Progenitor cell of endocrine pancreas (in vitro differentiated cells): ENCODE measurements at places on chromosomes 6 and 20. TPM values are rescaled to one million over a fixed set of nuclear protein-coding genes. Genes with fewer than 3 reads are reported as not detected.
A peak's percentile ranks its signal among the peaks of the same experiment; 100 is the strongest.

C20orf204 gene
- 3.3 and 3.4 TPM in 2 replicates for total RNA-seq

SEMG1 gene
- total RNA-seq = not detected in 2 replicates

DNA sequence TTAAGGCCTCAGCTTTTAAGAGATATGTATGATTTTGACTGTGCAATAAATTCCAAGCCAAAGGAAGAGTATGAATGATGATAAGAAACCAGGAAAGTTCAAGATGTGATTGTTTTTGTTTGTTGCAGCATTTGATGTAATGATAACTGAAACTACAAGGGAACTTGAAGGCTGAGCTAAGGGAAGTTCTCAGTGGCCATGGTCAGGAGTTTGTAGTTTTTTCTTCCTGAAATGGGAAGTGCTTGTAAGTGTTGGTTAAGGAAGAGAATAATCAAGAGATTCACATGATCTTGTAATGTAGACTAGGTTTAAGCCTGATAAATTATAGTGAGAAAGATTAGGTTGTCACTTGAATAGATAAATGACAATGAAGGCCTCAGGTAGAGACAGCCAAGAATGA, 53.4 kb downstream of the PTCHD4 start:
- no peak overlapping the region for H3K27ac ChIP-seq
- H3K27me3 ChIP-seq = no peaks in the 10 kb centered on the region
- H3K36me3 ChIP-seq = no peaks in the 10 kb centered on the region
- no peak overlapping the region for H3K4me3 ChIP-seq
- H3K4me1 ChIP-seq = no peaks in the 10 kb centered on the region
- no peak for DNase-seq

GRCh38 chr20:1724901-1725300, 67.3 kb upstream of the SIRPG start:
- no peaks in the 10 kb centered on the region for H3K36me3 ChIP-seq
- DNase-seq = no peak
- H3K4me3 ChIP-seq = no peak overlapping the region
- no peak overlapping the region for H3K27ac ChIP-seq
- peaks cover 4% of the 10 kb centered on the region for H3K27me3 ChIP-seq

GRCh38 chr20:16701296-16701695, 28.5 kb upstream of the SNRPB2 start:
- H3K4me1 ChIP-seq = no peaks in the 10 kb centered on the region
- H3K27ac ChIP-seq = no peak overlapping the region
- no peaks in the 10 kb centered on the region for H3K27me3 ChIP-seq
- H3K36me3 ChIP-seq = no peaks in the 10 kb centered on the region
- no peak for DNase-seq

DNA sequence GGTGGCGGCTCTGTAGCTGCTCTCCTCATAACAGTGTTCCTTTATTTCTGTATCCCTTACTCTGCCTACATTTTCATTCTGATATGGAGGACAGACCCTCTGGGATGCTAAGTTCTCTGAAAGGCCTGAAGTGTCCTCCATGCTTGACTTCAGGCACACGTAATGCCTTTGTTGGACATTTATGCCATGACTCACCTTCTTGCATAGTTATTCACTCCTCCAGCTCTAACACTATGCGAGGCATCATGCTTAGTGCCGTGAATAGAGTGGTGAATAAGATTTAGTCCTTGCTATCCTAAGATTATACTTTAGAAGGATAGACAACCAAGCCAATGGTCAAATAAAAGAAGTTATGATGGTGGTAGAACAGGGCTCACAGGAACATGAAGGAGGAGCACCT, 760.9 kb upstream of the FLRT3 start:
- no peak overlapping the region for H3K4me3 ChIP-seq
- no peaks in the 10 kb centered on the region for H3K27me3 ChIP-seq
- no peak for DNase-seq
- no peak overlapping the region for H3K27ac ChIP-seq
- no peaks in the 10 kb centered on the region for H3K4me1 ChIP-seq

- peaks cover 9% of the 10 kb centered on the region for H3K27me3 ChIP-seq
- H3K36me3 ChIP-seq = peaks cover 3% of the 10 kb centered on the region
- no peak for DNase-seq
- H3K4me3 ChIP-seq = peak overlapping the region; percentile 51
Measured at GRCh38 chr6:157424491-157425020, 43.6 kb downstream of the ZDHHC14 start.

DNA sequence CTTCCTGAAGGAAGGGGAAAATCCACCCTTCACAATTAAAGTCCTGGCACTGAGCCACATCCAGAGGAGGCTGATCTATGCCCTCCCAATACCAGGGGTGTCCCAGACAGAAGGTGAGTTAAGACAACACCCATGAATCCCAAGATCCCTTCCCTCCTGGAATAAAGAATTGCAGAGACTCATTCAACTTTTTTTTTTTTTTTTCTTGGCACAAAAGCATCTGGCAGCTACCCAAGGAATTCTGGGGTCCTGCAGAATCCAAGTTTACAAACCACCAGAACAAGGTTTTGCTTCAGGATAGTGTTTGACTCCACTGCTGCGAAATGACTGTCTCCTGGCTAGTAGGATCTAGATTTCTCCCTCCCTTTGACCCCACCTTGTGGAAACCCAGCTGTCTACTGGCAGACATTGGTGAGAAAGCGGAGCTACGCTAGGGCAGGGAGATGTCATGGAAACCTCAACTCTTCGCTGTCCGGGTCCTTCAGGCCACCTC, 37.4 kb downstream of the JAG1 start:
- H3K4me3 ChIP-seq = no peak overlapping the region
- peaks cover 28% of the 10 kb centered on the region for H3K36me3 ChIP-seq
- peaks cover 11% of the 10 kb centered on the region for H3K4me1 ChIP-seq
- no peaks in the 10 kb centered on the region for H3K27me3 ChIP-seq
- DNase-seq = no peak

DNA sequence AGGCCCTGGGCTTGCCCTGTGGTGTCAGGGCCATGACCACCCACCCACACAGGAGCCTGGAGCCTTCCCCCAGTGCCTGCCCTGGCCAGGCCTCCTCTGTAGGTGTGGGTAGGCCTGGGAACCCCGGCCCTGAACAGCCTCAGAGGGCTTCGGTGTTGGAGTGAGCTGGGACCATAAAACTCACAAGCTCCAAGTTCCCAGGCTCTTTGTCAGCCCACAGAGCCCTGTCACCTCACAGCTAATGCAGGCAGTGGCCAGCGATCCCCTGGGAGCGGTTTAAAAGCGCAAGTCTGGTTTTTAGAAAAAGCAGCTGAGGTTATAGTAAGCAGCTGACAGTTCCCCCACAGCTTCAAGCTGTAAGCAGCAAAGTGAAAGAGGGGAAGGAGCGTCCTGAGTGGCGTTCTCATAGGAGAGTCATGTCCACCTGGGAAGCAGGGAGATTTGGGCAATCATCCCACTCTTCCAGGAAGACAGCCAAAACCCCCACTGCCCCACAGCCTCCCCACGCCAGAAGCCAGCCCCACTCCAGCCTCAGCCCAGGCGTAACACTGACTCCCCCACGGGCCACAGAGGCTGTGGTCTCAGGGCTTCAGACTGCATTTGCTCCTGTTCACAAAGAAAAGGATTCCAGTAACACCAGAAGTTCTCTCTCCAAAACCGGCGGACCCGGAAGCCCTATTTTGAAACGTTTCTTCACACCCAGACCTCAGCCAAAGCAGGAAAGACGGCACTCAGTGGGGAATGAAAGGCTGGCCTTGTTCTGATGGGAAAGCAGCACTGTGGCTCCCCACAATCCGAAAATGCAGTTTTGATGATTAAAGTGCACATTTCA, 34.3 kb upstream of the FOXC1 start:
- peaks cover 6% of the 10 kb centered on the region for H3K4me1 ChIP-seq
- H3K27ac ChIP-seq = peak overlapping the region; percentile 21
- H3K27me3 ChIP-seq = peaks cover 40% of the 10 kb centered on the region
- DNase-seq = no peak
- H3K4me3 ChIP-seq = no peak overlapping the region
- H3K36me3 ChIP-seq = no peaks in the 10 kb centered on the region

- H3K27me3 ChIP-seq = no peaks in the 10 kb centered on the region
- H3K27ac ChIP-seq = no peak overlapping the region
- H3K4me3 ChIP-seq = no peak overlapping the region
- peaks cover 17% of the 10 kb centered on the region for H3K4me1 ChIP-seq
- peaks cover 3% of the 10 kb centered on the region for H3K36me3 ChIP-seq
Measured at GRCh38 chr20:45044084-45044573, 56.8 kb downstream of the KCNS1 start.

- no peaks in the 10 kb centered on the region for H3K36me3 ChIP-seq
- no peak for DNase-seq
- no peak overlapping the region for H3K27ac ChIP-seq
- no peak overlapping the region for H3K4me3 ChIP-seq
Measured at GRCh38 chr6:9121549-9121948, 686.2 kb upstream of the SLC35B3 start.

DNA sequence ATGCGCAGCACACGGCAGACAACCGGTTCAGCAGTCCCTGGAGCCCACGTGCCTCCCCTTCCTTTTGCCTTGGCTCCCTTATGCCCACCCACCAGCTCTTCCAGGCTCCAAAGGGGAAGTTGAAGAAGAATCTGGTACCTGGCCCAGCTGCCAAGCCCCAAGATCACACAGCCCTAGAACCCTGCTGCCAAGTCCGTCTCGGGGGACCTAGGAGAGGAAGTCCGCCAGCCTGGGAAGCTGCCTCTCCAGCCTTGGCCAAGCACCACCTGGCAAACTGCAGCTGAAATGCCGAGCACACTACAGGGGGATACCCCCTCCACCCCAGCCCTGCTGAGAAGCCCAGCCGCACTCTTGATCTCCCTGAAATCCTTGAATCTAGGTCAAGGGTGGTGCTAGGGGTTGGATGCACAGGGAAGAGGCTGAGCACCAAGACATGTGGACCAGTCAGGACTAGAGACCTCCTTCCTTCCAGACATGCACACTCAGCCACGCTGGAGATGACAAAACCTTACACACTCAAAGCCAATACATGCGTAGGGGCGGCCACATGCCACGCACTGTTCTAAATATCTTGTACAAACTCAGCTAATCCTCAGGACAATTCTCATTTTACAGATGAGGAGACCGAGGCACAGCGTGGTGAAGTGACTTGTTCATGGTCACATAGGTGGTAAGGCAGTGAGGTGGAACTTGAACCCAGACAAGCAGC, 124.1 kb downstream of the PREX1 start:
- H3K27ac ChIP-seq = no peak overlapping the region
- no peak for DNase-seq
- H3K4me1 ChIP-seq = peaks cover 9% of the 10 kb centered on the region
- H3K27me3 ChIP-seq = no peaks in the 10 kb centered on the region

- no peak for DNase-seq
- no peak overlapping the region for H3K4me3 ChIP-seq
- H3K27ac ChIP-seq = no peak overlapping the region
- H3K36me3 ChIP-seq = no peaks in the 10 kb centered on the region
- no peaks in the 10 kb centered on the region for H3K4me1 ChIP-seq
Measured at GRCh38 chr6:72406517-72406916, 215.3 kb upstream of the KCNQ5 start.

DNA sequence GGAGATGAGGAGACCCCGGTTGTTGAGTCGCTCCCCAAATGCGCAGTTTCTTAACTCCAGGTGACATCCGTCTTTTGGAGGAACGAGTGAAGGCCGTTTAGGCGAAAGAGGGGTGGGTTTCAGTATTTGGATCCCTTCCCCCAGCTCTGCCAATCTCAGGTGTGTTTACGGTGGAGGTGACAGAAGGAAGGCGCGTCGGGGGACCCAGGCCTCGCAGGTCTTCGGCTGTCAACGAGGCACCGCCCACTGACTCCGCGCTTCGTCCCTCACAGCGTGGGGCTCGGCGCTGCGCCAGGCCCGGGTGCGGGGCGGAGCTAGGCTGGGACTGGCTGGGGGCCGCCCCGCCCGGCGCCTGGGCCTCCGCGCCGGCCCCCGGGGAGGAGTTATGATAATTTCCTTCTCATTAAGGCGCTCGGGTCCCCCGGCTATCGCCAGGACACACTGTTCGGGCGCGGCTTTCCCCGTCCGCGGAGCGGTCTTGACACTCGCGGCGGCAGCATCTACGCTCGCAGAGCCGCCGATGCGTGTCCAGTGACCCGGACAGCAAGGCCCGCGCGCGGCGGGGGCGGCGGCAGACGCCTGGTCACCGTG, at the start of gene TFAP2C:
Gene TFAP2C (plus strand): TSS at position 434 of the 591 bp plus-strand sequence. CDS start 239 bp downstream, outside the sequence.
- peak within 1 kb of the TSS; percentile 71 for H3K27ac ChIP-seq
- peak; percentile 28 for DNase-seq
- H3K4me3 ChIP-seq = peak within 1 kb of the TSS; percentile 68
- peaks cover 5% of the 10 kb centered on the region for H3K4me1 ChIP-seq
- no peaks in the 10 kb centered on the region for H3K36me3 ChIP-seq

DNA sequence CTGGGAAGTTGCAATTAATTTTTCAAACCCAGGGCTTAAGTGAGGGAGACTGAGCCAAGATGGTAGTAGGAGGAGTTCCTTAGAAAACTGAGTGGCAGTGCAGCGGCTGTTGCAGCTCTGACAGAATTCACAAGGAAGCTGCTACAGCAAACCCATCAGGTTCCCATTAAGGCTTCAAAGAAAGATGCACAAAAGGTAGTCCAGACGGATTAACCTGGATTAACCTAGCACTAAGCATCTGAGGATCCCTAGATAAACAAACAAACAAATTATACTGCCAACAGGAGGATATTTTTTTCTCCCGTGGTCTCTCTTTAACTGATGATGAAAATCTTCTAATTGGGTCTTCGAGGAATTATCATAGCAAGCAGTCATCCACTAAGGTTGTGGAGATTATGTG, 5.2 kb downstream of the TENT5A start:
- H3K4me3 ChIP-seq = no peak overlapping the region
- no peak overlapping the region for H3K27ac ChIP-seq
- no peaks in the 10 kb centered on the region for H3K27me3 ChIP-seq
- peaks cover 6% of the 10 kb centered on the region for H3K36me3 ChIP-seq
- peaks cover 17% of the 10 kb centered on the region for H3K4me1 ChIP-seq

GRCh38 chr20:913306-913849, 2.8 kb downstream of the ANGPT4 start:
- DNase-seq = no peak
- peaks cover 8% of the 10 kb centered on the region for H3K4me1 ChIP-seq
- no peak overlapping the region for H3K4me3 ChIP-seq
- H3K27me3 ChIP-seq = peaks cover 8% of the 10 kb centered on the region

DNA sequence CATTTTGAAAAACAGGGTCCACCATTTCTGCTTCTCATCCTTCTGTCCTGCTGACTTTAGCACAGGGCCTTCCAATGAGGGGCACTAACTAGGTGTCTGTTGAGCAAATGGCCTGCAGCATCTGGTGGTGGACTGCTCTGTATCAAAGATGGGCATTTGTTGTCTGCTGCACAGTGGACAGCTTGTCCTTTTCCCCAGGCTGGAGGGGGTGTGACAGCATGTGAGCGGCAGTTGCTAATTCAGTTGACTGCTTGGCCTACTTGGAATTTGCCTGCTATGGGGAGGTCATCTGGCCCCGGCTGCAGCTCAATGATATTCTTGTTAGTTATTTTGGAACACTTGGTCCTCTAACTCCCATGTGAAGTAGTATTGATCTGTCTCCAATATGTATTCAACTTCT, 93.7 kb downstream of the SH3BGRL2 start:
- DNase-seq = no peak
- no peak overlapping the region for H3K4me3 ChIP-seq
- H3K27ac ChIP-seq = no peak overlapping the region

- peaks cover 3% of the 10 kb centered on the region for H3K4me1 ChIP-seq
- H3K36me3 ChIP-seq = peaks cover 20% of the 10 kb centered on the region
- H3K27ac ChIP-seq = no peak overlapping the region
- DNase-seq = no peak
- H3K27me3 ChIP-seq = no peaks in the 10 kb centered on the region
- no peak overlapping the region for H3K4me3 ChIP-seq
Measured at GRCh38 chr6:24255676-24256075, 102.2 kb downstream of the DCDC2 start.
